ENCODE measurements at places on chromosomes 1 and 21.

- ATAC-seq = no peak
Measured at GRCh38 chr1:239819096-239819495, 272.6 kb upstream of the FMN2 start.

GRCh38 chr1:151290709-151291303, 8.7 kb downstream of the ZNF687 start:
- no peak for ATAC-seq

- no peak for ATAC-seq
Measured at GRCh38 chr1:145956361-145956760, 1.5 kb downstream of the LIX1L start.

- no peak for ATAC-seq
Measured at GRCh38 chr1:43331688-43332087, 5.9 kb upstream of the MPL start.

GRCh38 chr21:41662161-41662560, 104.7 kb downstream of the RIPK4 start:
- no peak for ATAC-seq

DNA sequence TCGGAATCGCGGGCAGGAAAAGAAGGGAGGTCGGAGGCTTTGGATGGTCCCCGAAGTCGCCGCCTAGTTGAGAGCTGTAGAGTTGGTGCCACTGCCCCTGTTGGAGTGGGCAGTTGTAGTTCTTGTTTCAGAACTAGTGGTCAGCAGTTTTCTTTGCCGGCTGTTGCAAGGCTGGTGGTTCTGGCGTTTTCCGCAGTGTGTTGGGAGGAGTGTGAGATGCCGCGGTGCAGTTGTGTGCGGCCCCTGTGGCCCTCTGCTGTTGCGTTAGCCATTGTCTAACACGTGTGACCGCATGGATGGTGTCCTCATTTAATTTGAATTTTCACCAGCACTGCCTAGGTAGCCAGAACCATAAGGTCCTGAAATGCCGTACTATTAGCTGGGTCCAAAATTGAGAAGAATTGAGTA, 1.4 kb downstream of the ARF1 start:
- no peak for ATAC-seq

DNA sequence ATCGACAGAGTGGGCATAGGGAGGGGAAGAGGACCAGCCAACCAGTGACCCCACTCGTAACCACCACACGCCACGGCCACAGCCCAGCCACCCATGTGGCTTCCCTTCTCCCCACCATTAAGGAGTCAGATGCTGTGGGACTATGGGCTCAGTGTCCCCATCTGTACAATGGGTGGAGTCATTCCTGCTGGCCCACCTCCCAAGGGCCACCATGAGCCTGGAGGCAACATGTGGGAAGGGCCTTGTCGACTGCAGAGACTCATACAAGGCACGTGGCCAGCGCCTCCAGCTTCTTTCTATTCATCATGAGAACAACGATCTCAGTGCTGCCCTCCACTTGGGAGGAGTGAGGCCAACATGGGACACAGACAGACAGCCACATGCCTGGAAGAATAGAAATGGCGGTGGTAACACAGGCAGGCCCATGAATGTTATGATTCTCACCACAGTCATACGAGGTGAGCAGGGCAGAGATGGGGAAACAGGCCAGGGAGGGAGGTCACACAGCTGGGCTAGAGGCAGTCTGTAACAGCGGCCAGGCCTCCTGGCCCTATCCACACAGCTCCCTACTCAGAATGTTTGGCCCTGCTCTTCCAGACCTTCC, 16.1 kb downstream of the LRP8 start:
- no peak for ATAC-seq

GRCh38 chr1:108130794-108131193, 69.3 kb downstream of the SLC25A24 start:
- no peak for ATAC-seq

Measured in activated T-helper 17 cell treated with anti-CD3 and anti-CD28 coated beads, Interleukin-2, amount 50 U/mL, for 72 hours (primary cell).